Stimulated activated CD8-positive, alpha-beta memory T cell treated with anti-CD3 and anti-CD28 coated beads, Interleukin-15, amount 100 ng/mL, for 1 hour (primary cell): ENCODE measurements at places on chromosomes 6 and 20.

DNA sequence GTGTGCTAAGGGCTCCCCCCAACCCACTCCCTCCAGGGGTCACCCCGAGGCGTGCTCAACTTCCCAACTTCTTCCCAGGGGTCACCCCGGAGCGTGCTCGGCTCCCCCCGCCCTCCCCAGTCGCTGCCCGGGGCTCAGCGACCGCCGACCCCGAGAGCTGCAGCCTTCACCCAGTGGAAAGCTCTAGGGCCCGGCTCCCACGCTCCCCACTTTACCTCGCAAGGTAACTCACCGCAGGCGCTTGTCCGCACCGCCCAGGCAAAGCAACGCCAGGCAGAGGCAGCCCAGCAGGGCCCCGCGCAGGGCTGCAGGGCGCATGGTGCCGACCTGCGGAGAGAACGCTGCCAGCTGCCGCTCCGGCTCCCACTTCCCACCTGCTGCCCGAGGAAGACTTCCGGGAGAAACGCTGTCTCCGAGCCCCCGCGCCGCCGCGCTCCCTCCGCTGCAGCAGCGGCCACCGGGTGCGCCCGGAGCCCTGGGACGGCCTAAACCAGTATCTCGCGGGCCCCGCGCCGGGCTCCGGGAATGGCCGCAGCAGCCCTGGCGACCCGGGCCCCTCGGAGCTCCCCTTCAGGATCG, 396 bp downstream of the RNASET2 start:
- DNase-seq = no peak

GRCh38 chr6:155078331-155078745, 83.2 kb downstream of the TIAM2 start:
- no peak for DNase-seq

DNA sequence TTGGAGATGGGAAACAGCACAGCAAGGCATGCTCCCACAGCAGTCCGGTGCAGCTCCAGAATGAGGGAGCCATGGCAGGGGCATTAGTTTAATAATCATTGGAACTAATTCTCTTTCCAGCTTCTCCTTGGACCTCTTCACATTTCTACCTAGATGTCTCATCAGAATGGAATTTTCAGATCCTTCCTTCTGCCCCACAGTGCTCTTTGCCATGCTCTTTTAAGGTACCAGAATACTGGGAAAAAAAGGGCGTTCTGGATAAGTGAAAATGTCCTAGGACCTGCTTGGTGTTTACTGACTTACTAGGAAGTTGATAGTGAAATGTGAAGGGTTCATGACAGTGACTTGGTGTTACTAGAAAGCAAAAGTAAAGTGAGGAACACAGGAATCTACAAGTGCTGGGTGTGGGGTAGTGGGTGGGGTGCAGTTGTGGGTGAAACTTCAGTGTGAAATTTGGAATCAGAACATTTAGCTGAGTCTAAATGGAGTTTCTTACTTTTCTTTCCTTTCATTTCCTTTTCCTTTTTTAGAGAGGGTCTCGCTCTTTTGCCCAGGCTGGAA, 207.1 kb downstream of the ARID1B start:
- DNase-seq = no peak

DNA sequence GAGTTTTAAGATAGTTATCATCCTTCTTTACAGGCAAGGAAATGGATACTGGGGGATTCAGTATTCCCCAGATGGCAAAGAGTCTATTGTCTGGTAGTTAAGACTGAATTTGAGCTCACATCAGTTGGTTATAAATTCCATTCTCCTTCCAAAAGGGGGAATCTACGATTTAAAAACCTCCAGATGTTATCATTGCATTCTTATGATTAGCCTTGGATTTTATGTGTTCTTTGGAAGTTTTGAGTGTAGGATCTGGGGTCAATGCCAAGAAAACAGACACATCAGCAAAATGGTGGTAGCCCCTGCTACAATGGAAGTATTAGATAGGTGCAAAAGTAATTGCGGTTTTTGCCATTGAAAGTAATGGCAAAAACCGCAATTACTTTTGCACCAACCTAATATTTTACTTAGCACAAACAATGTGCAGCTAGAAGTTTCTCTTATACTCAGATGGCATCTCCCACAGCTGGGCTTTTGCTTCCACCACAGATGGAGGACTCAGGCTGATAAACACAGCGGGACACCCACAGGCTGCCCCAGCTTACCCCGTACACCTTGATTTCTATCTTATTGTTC, 168.2 kb upstream of the RIN2 start:
- no peak for DNase-seq

DNA sequence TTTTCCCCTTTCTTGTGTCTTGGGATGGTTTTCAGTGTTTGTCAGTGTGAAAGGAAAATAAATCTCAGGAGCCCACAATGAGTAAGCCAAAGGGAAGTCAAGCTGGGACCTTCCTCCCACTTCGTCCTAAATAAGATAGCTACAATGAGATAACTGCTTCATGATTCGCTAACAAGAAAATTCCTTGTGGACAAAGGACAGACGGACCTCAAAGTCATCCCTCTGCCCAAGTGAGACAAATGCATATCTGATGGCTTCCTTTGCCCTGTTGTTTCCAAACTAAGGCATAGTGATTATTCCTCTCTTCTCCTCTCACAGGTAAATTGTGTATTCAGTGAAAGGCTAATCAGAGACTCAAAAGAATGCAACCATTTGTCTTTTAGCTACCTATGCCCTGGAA, 26.1 kb upstream of the ADTRP start:
- DNase-seq = no peak

DNA sequence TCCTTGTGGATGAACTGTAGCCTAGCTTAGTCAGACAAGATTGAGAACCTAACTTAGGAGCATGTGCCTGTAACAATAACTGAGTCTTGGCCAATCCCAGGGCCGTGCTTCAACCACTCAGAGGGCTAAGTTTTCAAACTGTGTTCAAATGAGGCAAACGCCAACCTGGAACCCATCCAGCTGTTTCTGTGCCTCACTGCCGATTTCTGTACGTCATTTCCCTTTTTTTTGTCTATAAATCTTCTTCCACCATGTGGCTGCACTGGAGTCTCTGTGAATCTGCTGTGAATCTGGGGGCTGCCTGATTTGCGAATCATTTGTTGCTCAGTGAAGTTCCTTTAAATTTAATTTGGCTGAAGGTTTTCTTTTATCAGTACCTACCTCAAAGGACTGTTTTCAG, 115.0 kb upstream of the CHD6 start:
- no peak for DNase-seq

DNA sequence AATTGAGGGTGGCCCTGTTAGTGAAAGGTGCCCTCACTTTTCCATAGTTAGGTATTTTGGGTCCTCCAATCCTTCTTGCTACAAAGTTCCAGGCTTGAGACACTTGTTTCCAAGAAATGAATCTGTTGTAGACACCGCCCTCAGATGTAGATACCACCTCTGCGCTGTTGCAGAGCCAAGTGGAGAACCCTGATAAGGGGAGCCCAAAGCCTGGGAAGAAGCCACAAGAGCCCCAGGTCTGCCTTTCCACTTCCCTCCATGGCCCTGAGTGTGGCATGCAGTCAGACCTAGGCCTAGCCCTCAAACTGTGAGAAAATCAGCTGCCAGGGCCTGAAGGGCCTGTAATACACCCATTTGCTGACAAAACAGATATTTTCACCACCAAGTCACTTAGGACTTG, 37.1 kb downstream of the DTD1 start:
- DNase-seq = no peak

- no peak for DNase-seq
Measured at GRCh38 chr20:35826397-35826998, 54.7 kb downstream of the PHF20 start.

GRCh38 chr20:58017231-58017969, 211.1 kb downstream of the ANKRD60 start:
- DNase-seq = no peak

GRCh38 chr6:34554291-34555006, 1.7 kb downstream of the SPDEF start:
- DNase-seq = no peak

DNA sequence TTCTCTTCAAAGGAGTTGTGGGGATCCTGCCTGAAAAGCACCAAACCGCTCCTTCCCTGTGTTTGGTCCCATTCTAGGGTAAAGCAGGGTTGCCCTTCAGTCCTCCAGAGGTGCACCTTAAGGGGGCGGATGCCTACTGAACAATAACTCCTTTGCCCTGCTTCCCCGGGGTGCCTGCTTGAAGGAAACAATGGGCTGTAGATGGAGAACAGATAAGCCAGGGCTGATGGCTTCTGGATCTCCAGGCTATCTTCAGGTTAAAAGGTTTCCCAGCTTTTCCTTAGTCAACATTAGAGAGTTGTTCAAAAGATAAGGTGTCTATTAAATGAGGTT, 5.4 kb upstream of the PRDM1 start:
- DNase-seq = no peak

DNA sequence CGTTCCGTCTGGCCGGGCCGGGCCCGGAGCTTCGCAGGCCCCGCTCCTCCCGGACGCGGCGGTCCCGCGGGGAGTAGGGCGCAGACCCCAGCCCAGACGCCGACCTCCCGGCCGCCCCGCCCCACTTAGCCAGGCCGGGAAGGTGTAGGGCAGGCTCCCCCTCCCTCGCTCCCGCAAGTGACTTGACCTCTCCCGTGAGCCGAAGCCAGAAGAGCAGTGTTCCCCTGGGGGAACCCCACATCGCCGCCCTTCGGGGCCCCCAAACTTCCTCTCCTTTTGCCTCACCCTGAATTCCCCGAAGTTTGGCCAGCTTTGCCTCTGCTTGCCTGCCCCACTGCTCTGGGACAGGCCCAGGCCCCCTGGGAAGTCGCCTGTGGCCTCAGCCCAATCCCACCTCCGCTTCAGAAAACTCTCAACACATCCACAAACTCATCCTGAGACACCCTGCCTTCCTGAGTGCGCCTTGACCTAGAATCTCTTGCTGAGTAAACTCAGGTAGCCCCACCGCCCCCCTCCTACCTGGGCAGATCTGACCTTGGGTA, 524 bp upstream of the NOL4L start:
- no peak for DNase-seq

DNA sequence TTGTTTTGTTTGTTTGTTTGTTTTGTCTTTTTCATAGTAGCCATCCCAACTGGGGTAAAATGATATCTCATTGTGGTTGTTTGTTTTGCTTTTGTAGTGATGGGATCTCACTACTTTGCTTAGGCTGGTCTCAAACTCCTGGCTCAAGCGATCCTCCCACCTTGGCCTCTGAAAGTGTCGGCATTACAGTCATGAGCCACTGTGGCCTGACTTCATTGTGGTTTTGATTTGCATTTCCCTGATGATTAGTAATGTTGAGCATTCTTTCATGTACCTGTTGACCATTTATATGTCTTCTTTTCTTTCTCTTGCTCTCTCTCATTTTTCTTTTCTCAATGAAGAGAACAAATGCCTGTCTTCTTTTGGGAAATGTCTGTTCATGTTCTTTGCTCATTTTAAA, 30.8 kb upstream of the HLA-DOA start:
- DNase-seq = no peak

- DNase-seq = no peak
Measured at GRCh38 chr6:7562769-7563168, 21.3 kb downstream of the DSP start.

DNA sequence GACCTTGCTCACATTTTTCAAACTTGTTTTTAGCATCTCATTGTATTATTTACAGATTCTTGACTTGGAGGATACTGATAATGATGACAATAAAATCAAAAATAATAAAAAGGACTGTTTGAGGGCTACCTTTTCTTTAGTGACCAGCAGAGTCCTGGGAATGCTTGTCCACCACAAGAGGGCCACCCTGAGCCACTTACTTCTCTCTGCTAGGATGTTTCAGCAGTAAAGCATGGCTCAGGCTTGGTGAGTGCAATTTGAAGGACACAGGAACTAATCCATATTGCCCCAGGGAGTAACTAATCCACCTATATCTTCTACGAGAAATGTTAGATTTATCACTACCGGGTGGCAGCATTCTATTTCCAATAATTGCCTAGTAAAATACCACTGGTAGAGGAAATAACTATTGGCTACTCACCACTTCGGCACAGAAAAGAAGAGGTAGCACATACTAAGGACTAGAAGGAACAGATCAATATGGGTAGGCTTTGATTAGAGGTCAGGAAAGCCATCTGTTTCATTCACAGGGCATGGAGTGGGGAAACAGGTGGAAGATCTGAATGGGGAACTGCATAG, 5.8 kb upstream of the KIAA0408 start:
- DNase-seq = peak; percentile 35

DNA sequence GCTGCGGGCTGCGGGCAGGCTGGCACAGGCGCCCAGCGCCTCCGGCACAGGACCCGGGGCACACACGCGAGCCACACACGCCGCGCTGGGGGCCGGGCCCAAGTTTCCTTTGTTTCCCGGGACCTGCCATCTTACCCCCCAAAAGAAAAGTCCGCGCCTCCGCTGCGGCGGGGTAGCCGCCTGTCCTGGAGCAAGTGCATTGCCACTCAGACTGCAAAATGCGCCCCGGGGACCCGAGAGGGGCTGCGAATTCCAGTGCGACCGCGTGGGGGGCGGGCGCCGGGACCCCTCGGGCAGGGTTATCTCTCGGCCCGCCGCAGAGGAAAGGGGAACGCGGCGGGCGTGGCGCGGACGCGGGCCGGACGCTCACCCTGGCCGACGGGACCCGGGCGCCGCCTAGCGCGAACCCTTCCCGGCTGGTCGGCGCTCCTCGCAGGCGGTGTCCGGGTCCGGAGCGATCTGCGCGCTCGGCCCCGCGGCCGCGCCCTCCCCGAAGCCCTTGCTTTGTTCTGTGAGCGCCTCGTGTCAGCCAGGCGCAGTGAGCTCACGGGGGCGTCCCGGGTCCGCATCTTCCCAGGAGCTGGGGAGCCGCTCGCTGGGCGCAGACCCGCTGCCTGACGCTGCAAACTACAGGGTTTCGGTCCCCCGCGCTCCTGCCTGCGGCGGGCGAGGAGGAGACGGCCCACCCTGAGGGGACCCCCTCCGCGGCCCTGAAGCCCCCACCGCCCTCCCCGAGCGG, 639 bp upstream of the CD24 start:
- DNase-seq = no peak

- no peak for DNase-seq
Measured at GRCh38 chr6:13511913-13512717, 24.7 kb upstream of the GFOD1 start.

DNA sequence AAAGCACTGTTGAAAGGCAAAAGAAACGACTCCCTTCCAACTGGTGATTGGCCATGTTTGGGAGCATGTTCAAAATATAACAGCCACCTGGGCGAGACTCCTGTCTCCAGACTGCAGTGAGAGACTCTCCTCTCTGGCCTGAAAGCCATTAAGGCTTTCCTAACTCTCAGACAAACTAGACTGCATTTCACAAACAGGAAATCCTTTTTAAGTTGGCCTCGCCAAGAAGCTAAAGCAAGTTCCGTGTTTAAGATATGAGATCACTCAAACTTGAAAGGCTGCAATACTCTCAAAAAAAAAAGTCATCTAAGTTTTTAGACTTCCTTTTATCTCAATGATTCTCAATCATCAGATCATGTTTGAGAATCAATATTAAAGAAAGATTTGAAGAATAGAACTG, 117.0 kb downstream of the TFAP2A start:
- DNase-seq = no peak

DNA sequence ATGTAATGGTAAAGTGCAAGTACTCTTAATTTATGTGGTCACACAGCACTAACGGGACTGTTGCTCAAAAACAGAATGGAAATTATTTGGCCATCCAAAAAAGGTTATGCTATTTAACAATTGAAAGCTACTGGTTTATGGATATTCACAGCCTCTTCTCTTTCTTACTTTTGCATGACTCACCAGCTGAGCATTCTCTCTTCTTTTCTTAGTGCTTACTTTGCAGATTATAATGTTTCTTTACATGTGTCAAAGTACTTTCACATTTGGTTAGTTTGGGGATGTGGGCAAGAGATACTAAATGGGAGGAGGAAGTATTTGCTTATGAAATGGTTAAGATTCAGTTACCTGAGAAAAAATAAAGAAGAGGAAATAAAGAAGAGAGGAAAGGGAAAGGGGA, 610.5 kb downstream of the HTR1B start:
- DNase-seq = no peak

GRCh38 chr6:75147512-75147911, 58.3 kb downstream of the COL12A1 start:
- no peak for DNase-seq

- no peak for DNase-seq
Measured at GRCh38 chr6:30135757-30136156, at the start of gene TRIM40. TSS of gene TRIM40 (plus strand) at chr6:30136140. CDS start at chr6:30137037, 897 bp downstream.
